ENCODE measurements at places on chromosomes 11 and 22.

DNA sequence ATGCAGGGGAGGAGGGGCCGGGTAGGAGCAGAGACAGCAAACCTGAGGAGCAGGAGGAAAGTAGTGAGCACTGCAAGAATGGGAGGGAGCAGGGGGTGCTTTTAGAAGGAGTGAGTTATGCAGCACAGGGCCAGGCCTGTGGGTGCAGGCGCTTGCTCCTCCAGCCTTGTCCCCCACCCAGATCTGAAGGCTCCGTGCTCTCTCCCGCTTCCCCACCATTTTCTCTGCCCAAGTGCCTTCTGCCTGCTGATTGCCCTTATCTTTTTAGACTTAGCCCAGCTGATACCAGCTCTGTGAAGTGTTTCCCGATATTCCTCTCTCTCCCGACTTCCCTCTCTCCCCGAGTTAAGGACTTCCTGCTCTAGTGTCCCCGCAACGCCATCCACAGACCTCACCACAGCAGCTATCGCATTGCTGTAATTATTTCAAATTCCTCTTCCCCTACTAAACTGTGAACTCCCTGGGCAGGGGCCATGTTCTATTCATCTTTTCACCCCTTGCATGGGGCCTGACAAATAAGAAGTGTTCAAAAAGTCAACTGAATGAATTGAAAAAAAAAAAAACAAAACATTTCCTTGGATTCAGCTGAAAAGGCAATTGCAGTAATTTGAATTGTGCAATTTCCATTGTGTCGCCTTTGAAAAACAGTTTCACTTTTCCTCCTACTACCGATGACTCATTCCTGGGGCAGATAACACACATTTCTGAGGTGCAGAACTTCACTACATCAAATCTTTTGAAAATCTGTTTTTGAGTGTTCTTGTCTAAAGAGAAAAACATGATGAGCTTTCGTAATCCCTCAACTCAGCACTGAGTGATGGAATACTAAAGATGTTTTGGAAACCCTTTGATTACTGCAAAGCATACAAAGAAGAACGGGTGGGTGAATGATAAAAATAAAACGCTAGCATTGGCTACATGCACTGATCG is 69.7 kb upstream of the BMAL1 start:
- no peaks in the 10 kb centered on the region for H3K27me3 ChIP-seq
- no peaks in the 10 kb centered on the region for H3K36me3 ChIP-seq
- H3K27ac ChIP-seq = peak overlapping the region; percentile 21
- H3K4me3 ChIP-seq = peak overlapping the region; percentile 67
- peaks cover 38% of the 10 kb centered on the region for H3K4me1 ChIP-seq
- DNase-seq = no peak

DNA sequence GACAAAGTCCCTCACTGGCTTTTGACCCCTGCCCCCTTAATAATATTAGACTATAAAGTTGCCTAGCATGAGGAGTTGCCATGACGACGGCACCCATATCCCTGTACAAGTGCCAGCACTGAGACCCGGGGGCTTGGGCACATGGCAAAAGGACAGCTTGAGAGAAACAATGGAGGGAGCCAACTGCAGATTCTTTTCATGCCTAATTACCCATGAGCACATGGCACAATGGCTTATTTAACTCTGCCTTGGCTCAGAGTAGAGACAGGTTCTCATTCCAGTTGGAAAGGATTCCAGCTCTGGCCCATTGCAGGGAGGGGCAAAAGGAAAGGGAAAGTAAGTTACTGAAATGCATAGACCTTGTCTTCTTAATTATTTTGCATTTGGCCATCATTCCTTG is 261.2 kb upstream of the UBASH3B start:
- H3K4me3 ChIP-seq = no peak overlapping the region
- DNase-seq = no peak
- no peaks in the 10 kb centered on the region for H3K27me3 ChIP-seq
- H3K36me3 ChIP-seq = no peaks in the 10 kb centered on the region
- peaks cover 12% of the 10 kb centered on the region for H3K4me1 ChIP-seq
- H3K27ac ChIP-seq = no peak overlapping the region

GRCh38 chr11:115892016-115892415 is 387.8 kb upstream of the CADM1 start:
- H3K27me3 ChIP-seq = no peaks in the 10 kb centered on the region
- H3K4me1 ChIP-seq = no peaks in the 10 kb centered on the region
- H3K27ac ChIP-seq = no peak overlapping the region
- H3K36me3 ChIP-seq = no peaks in the 10 kb centered on the region
- DNase-seq = no peak

DNA sequence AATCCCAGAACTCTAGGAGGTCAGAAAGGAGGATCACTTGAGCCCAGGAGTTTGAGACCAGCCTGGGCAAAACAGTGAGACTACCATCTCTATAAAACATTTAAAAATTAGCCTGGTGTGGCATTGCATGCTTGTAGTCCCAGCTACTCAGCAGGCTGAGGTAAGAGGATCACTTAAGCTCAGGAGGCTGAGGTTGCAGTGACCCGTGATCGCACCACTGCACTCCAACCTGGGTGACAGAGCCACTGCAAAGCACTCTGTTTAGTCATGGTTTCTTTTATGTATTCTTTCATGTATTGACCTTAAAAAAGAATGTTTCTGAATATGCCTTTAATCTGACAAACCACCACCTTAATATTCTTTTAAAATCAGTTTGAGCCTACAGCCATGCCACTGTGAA is 52.2 kb downstream of the BIRC2 start:
- H3K27ac ChIP-seq = no peak overlapping the region
- H3K36me3 ChIP-seq = peaks cover 62% of the 10 kb centered on the region
- DNase-seq = no peak
- peaks cover 39% of the 10 kb centered on the region for H3K4me1 ChIP-seq
- H3K27me3 ChIP-seq = no peaks in the 10 kb centered on the region
- H3K4me3 ChIP-seq = no peak overlapping the region

DNA sequence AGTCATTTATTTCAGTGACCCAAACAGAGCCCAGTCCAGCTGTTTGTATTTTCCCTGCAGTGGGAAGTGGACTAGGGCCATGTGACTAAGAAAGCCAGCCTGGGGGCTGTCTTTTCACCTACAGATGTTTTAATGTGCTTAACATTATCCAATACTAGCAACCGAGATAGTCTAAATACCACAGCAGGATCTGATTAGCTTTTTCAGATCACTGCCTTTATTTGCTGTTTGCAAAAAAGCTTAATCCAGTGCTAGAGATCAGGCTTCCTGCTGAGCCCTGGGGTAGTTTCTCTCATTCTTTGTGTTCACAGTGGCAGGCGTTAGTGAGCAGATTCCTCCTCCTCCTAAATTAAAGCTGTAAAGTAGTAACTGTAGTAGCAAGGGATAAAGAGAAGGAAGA is 35.0 kb downstream of the ZC3H12C start:
- no peak overlapping the region for H3K27ac ChIP-seq
- H3K4me3 ChIP-seq = no peak overlapping the region
- no peak for DNase-seq
- H3K4me1 ChIP-seq = no peaks in the 10 kb centered on the region
- H3K27me3 ChIP-seq = peaks cover 11% of the 10 kb centered on the region

DNA sequence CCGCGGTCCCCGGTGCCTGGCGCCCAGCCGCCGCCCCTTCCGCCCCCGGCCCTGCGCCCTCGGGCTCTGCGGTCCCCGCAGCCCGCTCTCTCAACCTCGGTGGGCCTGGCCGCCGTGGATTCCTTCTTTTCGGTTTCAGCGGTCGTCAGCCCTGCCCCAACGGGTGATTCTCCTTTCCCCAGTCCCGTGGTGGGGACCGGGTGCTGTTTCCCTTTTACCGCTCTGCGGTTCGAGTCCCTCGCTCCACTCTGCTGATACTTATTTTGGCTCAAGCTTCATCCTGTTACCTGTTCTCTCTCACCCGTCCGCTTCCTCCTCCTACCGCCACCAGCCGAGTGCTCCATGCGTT is 494 bp downstream of the ZDHHC5 start:
- H3K27ac ChIP-seq = peak overlapping the region; percentile 99
- peak overlapping the region; percentile 99 for H3K4me3 ChIP-seq
- DNase-seq = peak; percentile 58
- no peaks in the 10 kb centered on the region for H3K27me3 ChIP-seq

DNA sequence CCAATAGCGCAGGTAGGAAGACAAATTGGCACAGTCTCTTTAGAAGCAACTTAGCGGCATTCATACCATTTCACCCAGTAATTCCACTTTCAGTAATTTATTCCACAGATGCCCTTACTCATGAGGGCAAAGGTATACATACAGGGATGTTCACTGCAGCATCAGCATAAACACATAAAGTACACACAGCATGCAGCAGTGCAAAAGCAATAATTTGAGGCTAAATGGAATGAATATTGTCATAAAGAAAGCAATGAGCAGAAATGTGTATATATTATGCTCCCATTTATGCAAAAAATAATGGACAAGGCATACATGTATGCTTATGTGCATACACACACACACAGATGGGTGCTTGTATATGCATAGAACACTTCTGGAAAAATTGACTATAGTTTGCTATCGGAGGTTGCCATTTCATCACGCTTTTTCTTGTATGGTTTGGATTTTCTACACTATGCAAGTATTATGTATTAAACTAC is 50.2 kb downstream of the TECTA start:
- no peak overlapping the region for H3K27ac ChIP-seq
- peaks cover 2% of the 10 kb centered on the region for H3K27me3 ChIP-seq
- H3K4me3 ChIP-seq = no peak overlapping the region
- no peak for DNase-seq
- no peaks in the 10 kb centered on the region for H3K4me1 ChIP-seq
- H3K36me3 ChIP-seq = no peaks in the 10 kb centered on the region

- DNase-seq = peak; percentile 93
- H3K4me3 ChIP-seq = peak overlapping the region; percentile 97
- no peaks in the 10 kb centered on the region for H3K27me3 ChIP-seq
- peaks cover 42% of the 10 kb centered on the region for H3K4me1 ChIP-seq
- peaks cover 17% of the 10 kb centered on the region for H3K36me3 ChIP-seq
Observed at GRCh38 chr11:65416341-65416824, 6.2 kb upstream of the NEAT1 start.

DNA sequence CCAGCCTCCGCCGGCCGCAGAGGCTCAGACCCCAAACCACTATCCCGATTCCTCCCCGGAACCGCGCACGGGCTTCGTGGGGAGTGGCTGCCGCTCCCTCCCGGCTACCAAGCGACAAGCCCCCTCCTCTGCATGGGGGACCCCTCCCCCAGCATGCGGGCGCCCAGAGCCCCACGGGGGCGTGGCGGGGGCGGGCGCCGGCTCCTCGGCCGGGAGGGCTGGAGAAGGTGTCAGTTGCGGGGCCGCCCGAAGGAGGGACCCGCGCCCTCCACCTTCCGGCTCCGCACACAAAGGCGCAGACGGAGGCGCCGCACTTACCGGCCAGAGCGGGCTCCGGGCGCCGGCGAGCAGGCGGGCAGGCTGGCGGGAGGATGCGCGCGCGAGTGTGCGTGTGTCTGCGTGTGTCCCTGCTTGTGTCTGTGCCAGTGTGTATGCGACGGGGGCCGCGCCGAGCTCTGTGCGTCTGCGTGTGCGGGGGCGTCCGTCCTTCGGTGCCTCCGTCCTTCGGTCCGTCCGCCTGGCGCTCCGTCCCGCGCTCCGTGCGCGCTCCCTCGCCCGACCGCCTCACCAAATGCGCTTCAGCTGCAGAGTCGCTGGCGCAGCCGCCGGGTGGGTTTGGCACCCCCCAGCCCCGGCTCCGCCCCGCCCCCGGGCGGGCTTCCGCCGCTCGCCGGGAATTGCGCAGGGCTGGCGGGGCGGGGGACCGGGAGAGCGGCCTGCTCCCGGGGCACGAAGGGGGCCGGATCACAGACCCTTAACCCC is at the start of gene PTPN5:
Gene PTPN5, minus strand, starts transcription at position 592 of the 762 bp plus-strand sequence. CDS start 19,840 bp downstream, outside the sequence.
- no peak within 1 kb of the TSS for H3K4me3 ChIP-seq

DNA sequence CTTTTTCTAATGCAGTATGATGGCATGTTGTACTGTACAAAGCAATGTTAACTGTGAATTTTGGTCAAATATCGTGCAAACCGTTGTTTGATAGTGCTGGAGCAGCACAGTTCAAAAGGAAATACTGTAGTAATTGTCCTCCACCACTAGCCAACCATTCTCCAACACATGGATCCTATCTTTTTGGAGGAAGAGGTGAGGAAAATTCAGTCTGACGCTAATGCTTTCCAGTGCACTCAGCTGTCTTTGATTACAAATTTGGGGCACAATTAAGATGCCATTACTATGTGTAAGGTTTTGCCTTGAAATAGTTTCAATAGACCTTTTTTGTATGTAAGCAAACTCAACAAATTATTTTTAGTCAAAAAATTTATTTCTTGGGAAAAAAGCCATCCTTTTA is 240.5 kb upstream of the CCDC179 start:
- no peak overlapping the region for H3K27ac ChIP-seq
- H3K36me3 ChIP-seq = no peaks in the 10 kb centered on the region
- no peaks in the 10 kb centered on the region for H3K27me3 ChIP-seq
- no peak for DNase-seq
- no peak overlapping the region for H3K4me3 ChIP-seq
- H3K4me1 ChIP-seq = no peaks in the 10 kb centered on the region

- peaks cover 79% of the 10 kb centered on the region for H3K36me3 ChIP-seq
- H3K27me3 ChIP-seq = no peaks in the 10 kb centered on the region
- no peak overlapping the region for H3K27ac ChIP-seq
- no peak overlapping the region for H3K4me3 ChIP-seq
Observed at GRCh38 chr11:62796281-62796680, 4.5 kb upstream of the TMEM223 start.

DNA sequence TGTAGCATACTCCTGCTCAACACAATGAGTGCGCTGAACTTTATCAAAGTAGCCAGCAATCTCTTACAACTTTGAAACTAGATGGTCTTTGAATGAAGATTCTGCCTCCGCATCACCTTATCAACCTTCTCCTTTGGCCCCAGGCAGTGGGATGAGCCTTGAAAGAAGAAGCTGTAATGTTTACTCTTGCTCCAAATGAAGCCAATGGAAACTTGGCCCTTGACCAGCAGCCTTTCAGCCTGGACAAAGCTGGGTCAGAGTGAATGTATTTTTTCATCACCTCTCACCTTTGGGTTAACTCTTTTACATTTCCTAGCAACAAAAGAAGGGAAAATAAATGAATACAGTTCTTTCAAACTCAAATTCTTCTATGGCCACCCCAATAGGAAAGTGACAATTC is 359.1 kb downstream of the KCNA4 start:
- no peaks in the 10 kb centered on the region for H3K36me3 ChIP-seq
- no peak for DNase-seq
- no peak overlapping the region for H3K27ac ChIP-seq
- no peaks in the 10 kb centered on the region for H3K27me3 ChIP-seq
- no peaks in the 10 kb centered on the region for H3K4me1 ChIP-seq
- H3K4me3 ChIP-seq = no peak overlapping the region

- no peak overlapping the region for H3K4me3 ChIP-seq
- DNase-seq = no peak
- H3K4me1 ChIP-seq = no peaks in the 10 kb centered on the region
- no peaks in the 10 kb centered on the region for H3K36me3 ChIP-seq
- H3K27me3 ChIP-seq = peaks cover 9% of the 10 kb centered on the region
Observed at GRCh38 chr22:44247346-44247745, 65.4 kb downstream of the SHISAL1 start.

DNA sequence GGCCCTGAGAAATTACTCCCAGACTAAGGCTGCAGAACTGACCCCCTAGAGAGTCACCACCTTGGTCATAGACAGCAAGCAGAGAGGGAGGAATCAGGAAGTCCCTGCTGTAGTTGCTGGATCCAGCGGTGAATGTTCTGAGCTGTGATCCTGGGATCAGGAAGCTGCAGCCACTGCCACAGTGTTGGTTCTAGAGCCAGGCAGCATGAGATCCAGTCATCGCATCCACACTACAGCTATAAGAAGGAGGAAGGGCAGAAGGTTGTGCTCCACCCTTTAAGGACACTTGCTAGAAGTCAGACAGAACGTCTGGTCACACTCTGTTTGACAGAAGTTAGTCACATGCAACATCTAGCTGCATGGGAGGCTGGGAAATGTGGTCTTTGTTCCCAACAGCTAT is 104.7 kb upstream of the OR4B1 start:
- H3K27ac ChIP-seq = no peak overlapping the region
- H3K27me3 ChIP-seq = no peaks in the 10 kb centered on the region
- H3K36me3 ChIP-seq = peaks cover 46% of the 10 kb centered on the region
- no peak overlapping the region for H3K4me3 ChIP-seq

GRCh38 chr11:27928809-27929208 is 179.1 kb downstream of the KIF18A start:
- H3K4me1 ChIP-seq = no peaks in the 10 kb centered on the region
- H3K27me3 ChIP-seq = no peaks in the 10 kb centered on the region
- no peak overlapping the region for H3K4me3 ChIP-seq

Data from activated CD4-positive, alpha-beta memory T cell treated with anti-CD3 and anti-CD28 coated beads, Interleukin-2, amount 10 ng/mL, durations not matched to agents 7 days and 5 days (primary cell).